NCI-H446 treated with DMSO at 0.1 percent for 48 hours (cell line): ENCODE measurements at places on chromosomes 4 and X.

- no peak for DNase-seq
Observed at GRCh38 chr4:3085948-3086670, 11.6 kb downstream of the HTT start.

GRCh38 chr4:123606336-123606735, 209.7 kb downstream of the SPRY1 start:
- DNase-seq = no peak

GRCh38 chrX:72020204-72020603, 109.6 kb downstream of the NHSL2 start:
- no peak for DNase-seq

GRCh38 chr4:47391256-47391655, 72.2 kb downstream of the COMMD8 start:
- DNase-seq = no peak

GRCh38 chr4:160537681-160538080, 1434.8 kb downstream of the RAPGEF2 start:
- DNase-seq = no peak
